ENCODE measurements at places on chromosomes 5 and 9.

GRCh38 chr9:36217256-36217968, 26.7 kb downstream of the CLTA start:
- DNase-seq, result no peak

DNA sequence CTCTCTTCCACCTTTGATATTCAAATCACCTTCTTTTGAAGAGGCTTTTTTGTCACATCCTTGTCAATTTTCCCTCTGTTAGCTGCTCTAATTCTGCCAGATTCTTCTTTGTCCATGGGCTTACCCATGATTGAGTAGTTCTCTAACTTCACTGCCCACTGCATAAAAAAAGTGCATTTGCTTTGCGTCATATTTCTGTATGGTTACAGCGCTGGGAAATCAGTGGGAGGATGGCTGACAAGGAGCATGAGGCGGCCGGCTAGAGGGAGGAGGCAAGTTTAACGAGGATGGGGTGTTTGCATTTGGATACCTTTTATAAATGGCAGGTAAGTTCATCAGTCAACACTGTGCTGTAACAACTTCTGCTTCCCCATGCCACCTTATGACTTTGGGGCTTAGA, 116.5 kb upstream of the LHFPL2 start:
- no peak for DNase-seq

GRCh38 chr5:43429016-43429415, 16.8 kb upstream of the CCL28 start:
- no peak for DNase-seq

- DNase-seq, result no peak
Measured at GRCh38 chr5:75037106-75037505, 15.3 kb downstream of the GCNT4 start.

DNA sequence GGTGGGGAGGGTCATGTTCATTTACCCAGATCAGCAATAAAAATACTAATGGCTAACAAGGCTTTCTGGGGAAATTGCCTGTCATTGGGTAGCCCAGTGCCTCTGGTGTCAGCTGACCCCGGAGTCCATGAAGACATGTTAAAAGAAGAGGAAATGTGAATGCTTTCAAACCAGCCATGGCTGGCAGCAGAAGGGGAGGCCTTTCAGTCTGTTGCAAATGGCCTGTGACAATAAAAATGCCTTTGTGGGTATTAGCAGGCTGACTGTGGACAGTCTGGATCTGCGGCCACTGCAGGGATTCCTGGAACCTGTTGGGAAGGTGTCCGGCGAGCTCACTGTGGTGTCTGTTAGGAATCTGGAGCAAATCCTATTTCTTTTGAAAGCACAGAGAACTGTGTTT, 7.5 kb downstream of the ABL1 start:
- DNase-seq, result no peak

GRCh38 chr9:113538131-113538530, 74.6 kb downstream of the RGS3 start:
- DNase-seq, result no peak

DNA sequence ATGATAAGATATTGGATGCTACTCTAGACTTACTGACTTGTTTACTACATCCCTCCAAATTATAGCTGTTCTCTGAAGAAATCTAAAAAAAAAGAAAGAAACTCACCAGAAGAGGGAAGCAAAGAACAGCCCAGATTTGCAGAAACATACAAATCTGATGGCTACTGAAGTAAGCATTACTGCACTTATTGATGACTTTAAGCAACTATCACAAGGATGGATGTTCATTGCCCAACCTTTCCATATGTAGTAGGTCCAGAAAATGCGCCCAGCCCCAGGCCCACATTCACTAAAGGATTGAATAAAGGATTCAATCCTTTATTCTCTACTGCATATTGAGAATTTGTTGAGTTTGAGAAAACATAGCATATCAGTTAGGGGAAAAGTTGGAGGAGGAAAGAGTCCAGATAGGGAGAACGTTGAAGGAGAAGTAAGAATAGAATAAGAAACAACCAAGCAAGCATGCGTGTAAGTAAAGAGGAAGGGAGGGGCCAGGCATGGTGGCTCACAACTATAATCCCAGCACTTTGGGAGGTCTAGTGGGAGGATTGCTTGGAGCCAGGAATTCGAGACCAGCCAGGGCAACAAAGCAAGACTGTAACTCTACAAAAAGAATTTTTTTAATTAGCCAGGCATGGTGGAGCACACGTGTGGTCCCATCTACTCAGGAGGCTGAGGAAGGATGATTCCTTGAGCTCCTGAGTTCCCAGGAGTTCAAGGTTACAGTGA, 33.8 kb upstream of the DTWD2 start:
- DNase-seq, result no peak

- no peak for DNase-seq
Measured at GRCh38 chr5:180348336-180348735, 4.8 kb downstream of the GFPT2 start.

DNA sequence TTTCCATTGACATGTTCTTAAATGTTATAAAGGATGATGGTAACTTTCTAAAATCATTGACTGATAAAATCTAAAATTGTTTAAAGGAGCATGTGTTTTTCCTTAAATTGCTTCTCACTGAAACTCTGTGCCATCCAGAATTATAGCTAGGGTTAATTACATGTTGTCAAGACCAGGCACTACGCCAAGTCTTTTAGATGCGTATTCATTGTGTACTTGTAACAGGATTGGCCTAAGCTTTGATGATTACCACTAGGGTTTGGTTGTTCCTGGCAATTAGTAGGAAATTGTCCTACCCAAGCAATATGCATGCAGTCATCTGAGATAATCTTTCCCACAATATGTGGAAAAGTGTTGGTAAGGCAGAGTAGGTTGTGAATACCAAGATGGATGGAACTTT, 43.8 kb downstream of the PRKACG start:
- DNase-seq, result no peak

DNA sequence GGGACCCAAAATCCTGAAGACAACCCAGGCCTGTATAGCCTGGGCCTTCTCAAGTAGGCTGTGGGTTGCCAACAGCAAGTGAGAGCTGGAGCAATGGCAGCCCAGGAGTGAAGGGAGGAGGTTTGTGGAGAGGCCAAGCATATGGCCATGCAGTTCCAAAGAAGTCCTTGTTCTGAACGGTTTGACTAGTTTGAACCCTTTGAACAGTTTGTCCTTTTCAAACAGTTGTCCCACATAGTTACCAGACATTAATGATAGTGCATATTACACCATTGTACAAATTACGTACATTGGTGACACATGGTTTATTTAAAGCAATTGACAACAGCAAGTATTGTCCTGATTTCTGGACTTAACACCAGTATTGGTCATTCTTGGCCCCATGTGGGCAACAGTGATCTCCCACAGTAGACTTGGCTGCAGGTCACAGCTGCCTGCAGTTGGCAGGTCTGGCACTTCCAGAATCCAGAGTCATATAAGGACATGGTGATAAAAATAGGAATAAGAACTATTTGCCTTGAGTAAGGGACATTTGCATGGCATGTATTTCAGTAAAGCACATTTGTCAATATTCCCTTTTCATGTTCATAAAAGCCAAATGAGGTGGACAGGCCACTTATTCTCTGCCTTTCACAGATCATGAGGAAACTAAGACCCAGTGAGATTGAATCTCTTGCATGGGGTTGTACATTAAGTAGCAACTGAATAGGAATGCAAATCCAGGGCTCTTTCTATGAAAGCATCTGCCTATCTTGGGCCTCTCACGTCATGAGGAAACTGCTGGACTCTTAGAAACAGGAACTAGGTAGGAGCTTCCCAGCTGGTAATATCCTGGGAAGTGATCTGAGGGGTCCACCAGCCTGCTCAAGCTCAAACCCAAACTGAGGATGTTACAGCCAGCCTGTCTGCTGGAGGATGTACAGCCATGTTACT, 30.3 kb downstream of the SLC25A48 start:
- DNase-seq, result no peak

GRCh38 chr9:34709196-34709978, 549 bp downstream of the CCL21 start:
- no peak for DNase-seq

DNA sequence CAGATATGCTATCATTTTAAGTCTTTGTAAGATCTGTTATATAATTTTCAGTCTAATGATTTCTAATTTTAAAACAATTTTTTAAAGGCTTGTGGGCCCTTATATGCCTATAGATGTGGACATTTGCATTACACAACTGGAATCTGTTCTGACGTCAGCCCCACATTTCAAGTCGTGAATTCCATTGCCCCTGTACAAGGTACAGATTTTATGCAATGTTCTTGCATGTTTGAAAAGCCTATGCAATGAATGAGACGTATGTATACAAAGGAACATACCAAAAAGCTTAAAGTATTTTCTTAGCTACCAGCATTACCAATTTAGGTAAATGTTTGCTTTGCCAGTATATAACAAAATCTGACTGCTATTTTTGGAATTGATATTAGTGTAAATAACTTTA, 77.2 kb downstream of the ITGA1 start:
- no peak for DNase-seq

GRCh38 chr9:123234853-123235252, 33.5 kb downstream of the STRBP start:
- DNase-seq, result no peak

DNA sequence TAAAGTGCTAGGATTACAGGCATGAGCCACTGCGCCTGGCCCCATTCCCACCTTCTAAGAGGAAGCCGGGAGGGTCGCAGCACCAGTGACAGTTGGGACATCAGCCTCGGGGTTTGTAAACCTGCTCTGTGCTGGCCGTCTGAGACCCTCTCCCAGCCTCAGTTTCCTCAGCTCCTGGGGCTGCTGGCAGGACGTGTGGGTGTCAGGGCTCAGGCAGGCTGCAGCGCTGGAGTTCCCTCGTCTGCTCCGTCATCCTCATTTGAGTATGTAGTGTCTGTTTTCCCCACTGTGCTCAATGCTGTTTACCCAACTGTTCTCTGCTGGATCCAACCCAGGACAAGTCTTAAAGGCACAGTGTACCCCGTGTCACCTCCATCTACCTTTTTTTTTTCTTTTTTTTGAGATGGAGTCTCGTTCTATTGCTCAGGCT, 2.0 kb upstream of the NINJ1 start:
- DNase-seq, result no peak

DNA sequence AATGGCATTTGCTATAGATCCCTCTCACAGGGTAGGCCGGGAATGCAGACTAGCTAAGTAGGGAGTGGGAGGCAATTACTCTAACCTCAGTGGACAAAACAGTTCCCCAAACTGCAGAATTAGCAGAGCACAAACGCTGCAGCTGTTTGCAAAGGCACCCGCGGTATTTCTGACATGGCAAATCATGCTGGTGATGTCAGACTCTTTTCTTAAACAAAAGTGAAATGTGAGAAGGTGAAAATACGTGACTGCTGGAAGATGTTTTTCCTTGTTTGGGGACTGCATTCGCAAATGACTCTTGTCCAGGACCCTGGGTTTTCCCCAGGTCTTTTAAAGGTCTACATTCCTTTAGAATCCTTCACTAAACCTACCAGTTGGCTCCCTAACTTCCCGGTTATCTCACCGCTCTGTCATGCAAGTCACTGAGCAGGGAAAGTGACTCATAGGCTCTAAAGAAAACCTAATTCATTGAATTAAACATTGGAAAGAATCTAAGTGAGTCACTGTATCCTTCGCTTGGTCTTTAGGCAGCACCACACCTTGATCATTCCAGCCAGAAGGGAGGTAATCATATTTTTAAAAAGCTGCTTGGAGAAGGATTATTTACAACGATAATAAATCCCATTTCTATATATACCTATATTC, 91.5 kb upstream of the DNAH5 start:
- DNase-seq, result no peak

DNA sequence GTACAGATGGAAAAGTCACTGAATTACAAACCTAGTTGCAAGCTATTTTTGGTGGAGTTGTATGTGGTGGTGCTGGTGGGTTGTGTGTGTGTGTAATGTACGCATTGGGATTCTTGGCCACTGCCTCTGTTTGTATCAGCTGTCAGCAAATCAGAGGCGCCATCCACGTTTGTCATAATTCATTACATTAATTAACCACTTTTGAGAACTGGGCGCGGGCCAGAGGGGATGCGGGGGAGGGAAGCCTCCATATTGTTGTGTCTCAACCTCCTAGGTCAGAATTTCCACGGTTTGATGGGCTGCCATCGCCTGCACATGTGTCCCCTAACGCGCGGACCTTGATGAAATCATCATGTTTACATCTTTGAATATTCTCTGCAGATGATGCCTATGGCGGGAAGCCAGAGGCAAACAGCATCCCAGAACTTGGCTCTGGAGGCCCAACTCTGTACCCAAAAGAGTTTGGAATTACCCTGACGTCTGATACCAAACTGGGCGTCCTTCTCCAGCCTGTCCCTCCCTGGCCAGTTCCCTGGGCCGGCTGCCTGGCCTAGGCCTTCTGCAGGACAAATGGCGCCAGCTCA, 54.9 kb downstream of the FGF18 start:
- DNase-seq, result no peak

DNA sequence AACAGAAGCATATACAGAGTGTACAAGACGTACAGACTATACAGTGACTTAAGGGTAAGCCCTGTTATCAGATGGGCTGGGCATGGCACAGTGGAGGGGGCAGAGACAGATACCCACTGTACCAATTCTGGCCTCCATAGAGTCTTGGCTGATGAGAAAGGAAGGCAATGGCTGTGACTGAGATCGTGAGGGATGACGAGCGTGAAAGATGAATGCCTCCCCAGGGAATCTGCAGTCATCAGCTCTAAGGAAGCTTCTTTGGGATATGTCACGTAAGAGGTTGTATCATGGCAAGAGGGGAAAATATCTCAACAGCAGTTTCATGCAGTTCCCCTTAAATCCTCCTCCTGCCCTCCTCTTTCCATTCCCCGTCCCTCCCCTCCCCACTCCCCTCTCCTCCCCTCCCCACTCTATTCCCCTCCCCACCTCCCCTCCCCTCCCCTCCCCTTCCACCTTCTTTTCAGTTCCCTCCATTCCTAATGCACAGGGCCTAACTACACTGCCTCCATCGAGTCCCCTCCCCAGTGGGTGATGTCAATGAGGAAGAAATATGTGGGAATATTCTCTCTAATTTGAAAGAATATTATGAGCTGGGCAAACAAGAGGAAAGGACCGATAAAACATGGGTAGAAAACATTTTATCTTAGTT, 226.4 kb upstream of the DAP start:
- DNase-seq, result no peak

DNA sequence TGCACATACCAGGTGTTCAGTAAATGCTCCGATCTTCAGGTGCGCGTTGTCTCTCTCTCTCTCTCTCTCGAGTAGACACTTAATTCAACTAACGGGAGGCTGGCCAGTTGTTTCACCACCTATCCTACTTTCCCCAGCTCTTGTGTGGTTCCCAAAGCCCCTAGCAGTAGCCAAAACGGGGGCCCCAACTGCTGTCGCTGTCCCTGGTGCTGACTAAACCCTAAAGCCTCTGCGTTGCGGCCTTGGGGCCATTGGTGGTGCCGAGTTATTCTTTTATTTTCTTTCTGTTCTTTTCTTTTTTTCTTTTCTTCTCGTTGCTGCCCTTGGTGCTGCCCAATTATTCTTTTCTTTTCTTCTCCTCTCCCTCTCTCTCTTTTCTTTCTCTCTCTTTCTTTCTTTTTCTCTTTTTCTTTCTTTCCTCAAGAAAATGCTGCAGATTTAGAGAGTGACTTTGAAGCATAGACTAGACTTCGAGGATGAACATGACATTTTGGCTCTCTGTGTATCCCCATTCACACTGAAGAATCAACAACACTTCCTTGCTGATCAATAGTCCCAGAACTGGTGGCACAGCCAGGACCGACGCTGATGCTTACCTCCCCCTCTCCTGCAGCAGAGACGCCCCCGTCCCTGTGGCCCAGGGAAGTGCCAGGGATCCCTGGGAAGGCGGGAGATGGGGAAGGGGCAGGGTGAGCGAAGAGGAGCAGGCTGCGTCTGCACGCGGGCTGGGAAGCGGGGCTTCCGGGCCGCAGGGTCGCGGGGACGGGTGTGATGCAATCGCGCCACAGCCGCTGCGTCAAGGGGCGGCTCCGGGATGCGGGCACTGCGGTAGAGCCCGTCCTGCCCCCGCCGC, at the start of gene FBLL1:
FBLL1 (plus strand) TSS at position 785 of the 853 bp plus-strand sequence. CDS start 200 bp downstream, outside the sequence.
- DNase-seq, result no peak
